NCI-H2081 (cell line): ENCODE measurements at places on chromosomes 6 and 20.

DNA sequence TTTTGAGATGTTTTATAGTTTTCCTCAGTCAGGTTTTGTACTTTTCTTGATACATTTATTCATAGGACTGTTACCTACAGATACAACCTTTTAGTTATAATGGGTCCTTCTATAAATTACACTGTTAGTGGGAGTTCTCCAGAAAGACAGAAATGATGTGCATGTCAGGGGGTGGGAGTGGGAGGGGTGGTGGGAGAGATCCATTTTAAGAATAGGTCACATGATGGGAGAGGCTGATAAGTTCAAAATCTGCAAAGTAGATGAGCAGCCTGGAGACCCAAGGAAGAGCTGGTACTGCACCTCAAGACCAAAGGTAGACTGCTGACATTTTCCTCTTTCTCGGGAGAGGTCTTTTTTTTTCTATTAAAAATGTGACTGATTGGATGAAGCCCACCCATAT is 408.0 kb upstream of the GJE1 start:
- DNase-seq = no peak

DNA sequence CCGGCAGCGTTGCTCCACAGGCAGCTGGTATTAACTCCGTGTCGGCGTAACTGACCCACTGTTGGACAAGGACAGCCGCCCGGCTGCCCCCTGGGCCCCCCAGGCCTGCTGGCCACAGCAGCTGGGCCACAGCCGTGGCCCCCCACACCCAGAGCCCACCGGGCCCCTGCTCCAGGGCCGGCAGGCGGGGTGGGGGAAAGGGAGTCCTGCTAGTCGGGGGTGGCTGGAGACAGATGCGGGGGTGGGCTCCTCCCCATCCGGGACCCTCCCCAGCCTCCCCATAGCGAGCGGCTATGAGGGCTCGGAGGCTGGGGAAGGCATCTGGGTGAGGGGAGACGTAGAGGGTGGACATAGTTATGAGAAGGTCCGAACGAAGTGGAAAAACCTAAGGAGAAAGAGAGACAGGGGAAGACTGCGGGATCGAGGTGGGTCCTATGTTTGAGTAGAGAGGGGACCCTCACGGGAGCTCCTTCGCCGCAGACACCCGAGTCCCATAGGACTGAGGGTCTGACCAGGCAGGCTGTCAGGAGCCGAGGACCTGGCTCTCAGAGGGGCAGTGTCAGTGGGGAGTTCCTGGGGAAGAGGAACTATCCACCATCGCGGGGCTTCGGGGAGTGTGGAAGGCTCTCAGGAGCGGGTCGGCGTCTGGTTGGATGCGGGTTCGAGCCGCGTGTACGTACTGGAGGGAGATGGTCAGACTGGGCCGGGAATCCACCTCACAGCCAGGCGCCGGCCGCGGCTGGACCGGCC is 511 bp downstream of the VARS1 start:
- DNase-seq = no peak

DNA sequence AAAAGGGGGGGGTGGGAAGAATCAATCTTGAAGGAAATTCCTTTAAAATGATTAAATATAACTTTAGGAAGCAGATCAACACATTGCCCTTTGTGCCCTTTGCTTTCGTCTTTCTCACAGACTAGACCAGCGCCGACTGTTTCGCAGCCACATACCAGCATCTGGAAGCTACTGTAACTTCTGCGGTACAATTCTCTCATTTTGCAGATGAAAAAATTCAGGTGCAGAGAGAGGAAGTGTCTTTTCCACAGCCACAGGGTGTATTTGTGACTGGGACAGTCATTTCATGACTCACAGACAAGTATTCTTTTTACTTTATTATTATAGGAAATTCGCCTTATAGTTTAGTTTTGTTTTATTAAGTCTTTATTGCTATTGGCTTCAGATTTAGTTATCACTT is 84.2 kb downstream of the UST start:
- DNase-seq = no peak

DNA sequence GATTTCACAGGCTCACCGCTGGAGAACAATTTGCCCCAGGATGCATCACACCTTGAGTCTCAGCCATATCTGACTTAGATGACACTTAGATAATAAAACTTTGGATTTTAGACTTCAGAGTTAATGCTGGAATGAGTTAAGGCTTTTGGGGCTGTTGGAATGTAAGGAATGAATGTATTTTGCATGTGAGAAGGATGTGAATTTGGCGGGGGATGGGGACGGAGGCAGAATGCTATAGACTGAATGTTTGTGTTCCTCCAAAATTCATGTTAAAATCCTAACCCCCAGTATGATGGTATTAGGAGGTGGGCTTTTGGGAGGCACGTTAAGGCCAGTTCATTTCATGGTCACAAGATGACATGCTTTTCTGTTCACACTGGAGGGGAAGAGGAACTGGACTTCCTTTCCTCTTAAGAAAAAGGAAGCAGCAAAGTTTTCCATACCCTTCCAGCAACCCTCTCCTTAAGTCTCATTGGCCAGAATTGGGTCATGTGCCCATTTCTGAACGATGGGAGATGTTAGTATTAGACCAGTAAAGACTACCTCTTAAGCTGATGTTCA is 5.8 kb upstream of the SRXN1 start:
- no peak for DNase-seq

GRCh38 chr6:31363811-31364210 is 6.8 kb upstream of the HLA-B start:
- no peak for DNase-seq

- DNase-seq = no peak
These were observed 168.9 kb downstream of the ATXN1 start for GRCh38 chr6:16592223-16592911.

DNA sequence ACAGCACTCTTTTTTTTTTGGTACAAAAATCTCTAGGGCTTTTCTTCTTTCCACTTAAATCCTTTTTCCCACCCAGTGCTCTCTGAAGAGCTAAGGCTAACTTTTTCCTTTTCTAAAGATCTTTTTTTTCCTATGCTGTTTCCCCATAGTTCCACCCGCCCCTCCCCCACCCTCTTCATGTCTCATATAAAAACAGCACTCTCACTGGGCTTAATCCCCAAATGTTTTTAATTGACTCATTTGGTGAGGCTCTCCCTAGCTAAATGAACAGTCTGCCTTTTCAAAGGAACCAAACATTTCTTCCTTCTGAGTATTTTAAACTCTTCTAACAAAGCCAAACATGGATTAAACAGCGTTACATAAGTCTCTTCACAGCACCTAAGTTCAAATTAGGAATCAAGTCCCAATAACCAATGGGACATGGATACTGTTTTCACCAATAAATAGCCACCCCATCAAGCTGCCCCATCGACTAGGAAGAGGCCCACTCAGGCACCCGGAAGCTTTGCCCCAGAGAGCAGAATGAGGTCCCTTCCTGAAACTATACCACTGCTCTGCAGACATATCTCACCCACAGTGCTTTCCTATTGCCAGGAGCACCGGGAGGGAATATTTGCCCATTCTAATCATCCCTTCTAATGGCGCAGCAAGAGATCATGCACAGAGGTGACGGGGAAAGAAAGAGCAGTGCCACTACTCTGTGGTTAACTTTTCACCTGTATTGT is 63.7 kb downstream of the ATXN1 start:
- peak; percentile 69 for DNase-seq

GRCh38 chr6:85469276-85470022 is 19.6 kb downstream of the NT5E start:
- DNase-seq = peak; percentile 6

GRCh38 chr6:136464148-136464547 is 86.1 kb downstream of the MAP7 start:
- no peak for DNase-seq

- DNase-seq = no peak
These were observed 20.0 kb upstream of the GSTA3 start for GRCh38 chr6:52929321-52930164.

DNA sequence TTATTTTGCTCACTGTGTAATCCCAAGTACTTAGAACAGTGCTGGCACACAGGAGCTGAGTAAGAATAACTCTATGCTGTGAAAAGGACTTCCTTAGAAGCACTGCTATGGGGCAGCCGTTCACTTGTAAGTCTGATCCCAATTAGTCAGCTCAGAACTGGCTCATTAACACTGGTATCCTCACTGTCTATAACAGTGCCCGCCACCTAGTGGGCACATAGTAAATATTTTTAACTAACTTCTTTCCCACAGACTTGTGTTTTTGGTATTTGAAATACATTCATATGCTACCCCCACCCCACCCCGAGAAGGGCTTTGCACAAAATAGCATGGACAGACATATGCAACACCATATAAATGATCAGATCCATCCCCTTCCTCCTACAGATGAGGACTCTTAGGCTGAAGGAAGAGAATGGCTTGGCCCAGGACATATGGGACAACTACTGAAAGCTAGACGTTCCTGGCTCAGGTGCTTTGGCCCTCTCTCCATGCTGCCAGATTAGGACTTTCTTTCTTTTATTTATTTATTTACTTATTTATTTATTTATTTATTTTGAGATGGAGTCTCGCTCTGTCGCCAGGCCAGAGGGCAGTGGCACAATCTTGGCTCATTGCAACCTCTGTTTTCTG is 47.1 kb downstream of the DST start:
- DNase-seq = peak; percentile 46

- no peak for DNase-seq
These were observed 64.7 kb downstream of the BTBD3 start for GRCh38 chr20:11982289-11982954.

- DNase-seq = no peak
These were observed 21.6 kb upstream of the FKBP5 start for GRCh38 chr6:35710241-35710847.

GRCh38 chr6:29734046-29735018 is 11.1 kb downstream of the HLA-F start:
- DNase-seq = no peak

- DNase-seq = peak; percentile 83
These were observed 116.3 kb downstream of the OR2B2 start for GRCh38 chr6:27795697-27796494.

DNA sequence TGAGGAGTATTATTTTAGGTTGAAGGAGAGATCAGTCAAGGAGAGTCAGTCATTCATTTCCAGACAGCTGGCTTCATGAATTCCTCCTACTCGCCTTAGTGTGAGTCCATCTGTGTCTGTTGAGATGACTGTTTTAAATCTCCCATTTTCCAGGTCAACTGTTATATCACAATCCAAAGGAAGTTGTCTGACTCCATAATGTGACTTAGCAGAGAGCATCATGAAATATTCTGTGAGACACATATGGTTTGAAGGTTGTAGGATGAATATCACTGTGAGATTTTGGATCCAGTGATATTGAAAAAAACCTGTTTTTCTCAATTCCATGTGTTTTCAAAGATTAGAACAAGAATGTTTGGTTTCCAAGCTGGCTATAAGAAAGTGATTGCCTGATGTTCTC is 530.2 kb upstream of the MAN1A1 start:
- DNase-seq = no peak

DNA sequence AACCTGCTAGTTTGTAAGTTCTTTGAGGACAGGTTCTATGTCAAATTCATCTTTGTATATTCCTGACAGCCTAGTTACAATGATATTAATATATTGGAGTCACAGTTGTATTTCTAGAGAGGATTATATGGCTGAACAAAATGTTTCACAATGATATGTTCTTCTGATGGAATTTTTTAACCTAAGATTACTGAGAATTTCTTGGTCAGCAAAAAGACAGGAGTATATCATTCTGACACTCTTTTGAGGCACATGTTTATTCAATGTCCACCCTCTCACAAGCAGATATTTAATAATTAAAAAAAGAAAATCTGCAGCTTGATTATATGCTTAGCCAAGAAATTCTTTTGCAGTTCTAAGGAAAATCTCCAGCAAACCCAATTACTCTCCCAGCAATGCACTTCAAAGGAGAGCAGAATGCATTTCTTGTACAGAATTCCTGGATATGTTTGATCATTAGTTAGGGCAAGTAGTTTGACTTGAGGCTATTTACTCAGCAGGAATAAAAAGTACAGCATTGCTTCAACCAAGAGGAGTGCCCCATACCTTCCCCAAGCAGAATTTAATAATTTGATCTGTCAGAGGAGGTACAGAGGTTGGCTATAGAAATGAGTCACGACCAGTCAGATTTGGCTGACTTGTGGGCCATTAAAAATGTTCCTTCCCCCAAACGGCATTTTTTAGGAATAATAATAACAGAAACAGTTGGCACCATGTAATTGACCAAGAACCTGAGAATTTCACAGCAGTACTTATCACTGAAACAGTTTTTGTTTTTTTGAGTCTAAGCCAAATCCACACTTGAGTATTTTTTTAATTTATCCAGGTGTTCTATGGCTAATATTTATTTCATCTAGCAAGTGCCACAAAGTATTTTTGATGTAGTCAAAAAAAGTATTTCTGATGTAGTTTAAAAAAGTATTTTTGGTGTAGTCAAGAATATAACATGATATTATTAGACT is 508.1 kb upstream of the FLRT3 start:
- DNase-seq = no peak

DNA sequence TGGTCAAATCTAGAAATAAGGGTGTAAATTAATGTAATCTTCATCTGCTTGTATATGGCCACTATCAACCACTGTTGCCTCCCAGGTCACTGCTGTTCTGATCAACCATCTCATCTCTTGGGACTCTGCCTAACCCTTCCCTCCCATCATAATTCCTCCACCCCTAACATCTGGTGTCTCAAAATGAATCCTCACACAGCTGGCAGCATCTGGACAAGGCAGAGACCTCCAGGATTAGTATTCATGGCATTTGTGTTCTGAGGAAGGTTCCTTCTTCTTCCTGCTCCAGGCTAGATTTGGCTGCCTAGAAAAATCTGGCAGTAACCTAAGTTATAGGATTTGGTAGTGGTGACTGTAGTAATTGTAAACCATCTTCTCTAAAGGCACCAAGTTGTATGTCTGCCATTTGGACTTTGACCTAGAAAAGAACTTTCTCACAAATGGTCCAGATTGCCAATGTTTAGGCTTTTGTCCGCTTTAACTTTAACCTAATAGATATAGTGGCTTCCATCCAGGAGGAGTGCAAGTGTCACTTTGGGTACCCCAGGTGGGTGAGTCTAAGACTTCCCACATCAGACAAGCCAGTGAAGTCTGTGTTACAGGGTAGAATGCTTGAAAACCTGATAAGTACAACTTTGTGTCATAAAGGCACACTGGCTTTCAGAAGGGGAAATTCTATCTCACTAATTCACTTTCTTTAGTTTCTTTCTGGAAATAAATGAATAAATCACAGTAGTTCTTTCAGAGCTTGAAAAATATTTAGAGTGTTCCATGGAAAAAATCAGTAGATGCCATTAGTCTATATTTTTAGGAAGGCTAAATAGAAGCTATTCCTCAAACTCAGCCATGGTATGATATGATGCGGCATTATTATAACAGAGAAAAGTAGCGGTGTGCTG is 3.0 kb upstream of the PHACTR2 start:
- DNase-seq = no peak

DNA sequence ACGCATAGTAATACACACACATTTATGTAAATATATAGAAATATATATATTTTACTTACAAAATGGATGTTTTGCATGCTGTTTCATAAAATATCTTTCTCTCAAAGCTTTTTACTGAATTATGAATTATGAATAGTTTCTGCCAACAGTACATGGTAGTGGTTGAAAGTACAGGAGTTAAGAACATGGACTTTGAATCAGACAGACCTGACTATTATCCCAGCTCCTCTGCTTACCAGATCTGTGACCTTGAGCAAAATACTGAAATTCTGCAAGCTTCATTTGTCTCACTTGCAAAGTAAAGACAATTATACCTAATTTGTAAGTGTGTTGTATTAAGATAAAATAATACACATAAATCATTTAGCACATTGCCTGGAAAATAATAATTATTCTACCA is 459.5 kb downstream of the EPM2A start:
- no peak for DNase-seq
